Stimulated activated CD4-positive, alpha-beta T cell treated with anti-CD3 and anti-CD28 coated beads, Interleukin-1b, Interleukin-23, amount 100 ng/mL, for 24 hours (primary cell): ENCODE measurements at places on chromosomes 13 and 19.

- no peak for DNase-seq
Measured at GRCh38 chr19:43564800-43565199, 10.5 kb downstream of the XRCC1 start.

DNA sequence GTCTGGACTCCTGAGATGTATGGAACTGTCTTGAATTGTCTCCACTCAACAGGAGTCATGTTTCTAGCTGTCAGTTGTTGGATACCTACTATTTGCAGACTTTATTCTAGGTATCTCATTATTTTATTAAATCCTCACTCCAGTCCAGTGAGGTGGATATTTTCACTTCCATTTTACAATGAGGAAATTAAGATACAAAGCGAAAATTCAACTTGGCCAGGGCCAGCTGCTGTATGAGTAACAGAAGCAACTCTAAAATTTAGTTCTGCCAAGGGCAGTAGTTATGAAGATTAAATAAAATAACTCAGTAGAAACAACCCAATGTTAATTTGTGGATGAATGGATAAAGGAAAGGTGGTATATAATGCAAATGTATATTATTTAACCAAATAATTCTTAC, 12.6 kb upstream of the NDFIP2 start:
- no peak for DNase-seq

DNA sequence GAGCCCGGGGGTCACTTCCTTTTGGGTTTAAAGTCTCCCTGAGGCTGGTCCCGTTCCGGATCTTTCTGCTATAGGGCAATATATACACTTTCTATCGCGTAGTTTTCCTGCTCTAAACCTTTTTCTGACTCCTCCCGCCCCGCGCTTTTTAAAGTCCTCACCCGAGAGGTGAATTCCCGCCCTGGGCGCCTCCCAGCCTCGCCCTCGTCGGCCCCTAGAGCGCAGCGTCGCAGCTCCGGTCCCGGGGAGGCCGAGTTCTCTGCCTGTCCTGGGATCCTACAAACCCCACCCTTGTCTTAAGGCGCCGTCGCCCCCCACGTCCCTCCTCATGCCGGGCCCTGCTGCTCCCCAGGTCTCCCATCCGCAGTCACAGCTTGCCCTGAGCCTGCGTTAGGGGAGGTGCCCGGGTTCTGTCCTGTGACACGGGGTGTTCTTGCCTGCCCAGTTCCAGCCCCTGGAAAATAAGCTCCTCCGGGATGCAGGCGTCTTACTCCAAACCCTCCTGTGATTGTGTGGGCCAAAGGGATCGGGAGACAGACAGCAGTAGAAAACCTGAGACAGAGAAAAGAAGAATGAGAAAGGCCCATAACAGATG, 491 bp downstream of the ZNF525 start:
- peak; percentile 1 for DNase-seq

DNA sequence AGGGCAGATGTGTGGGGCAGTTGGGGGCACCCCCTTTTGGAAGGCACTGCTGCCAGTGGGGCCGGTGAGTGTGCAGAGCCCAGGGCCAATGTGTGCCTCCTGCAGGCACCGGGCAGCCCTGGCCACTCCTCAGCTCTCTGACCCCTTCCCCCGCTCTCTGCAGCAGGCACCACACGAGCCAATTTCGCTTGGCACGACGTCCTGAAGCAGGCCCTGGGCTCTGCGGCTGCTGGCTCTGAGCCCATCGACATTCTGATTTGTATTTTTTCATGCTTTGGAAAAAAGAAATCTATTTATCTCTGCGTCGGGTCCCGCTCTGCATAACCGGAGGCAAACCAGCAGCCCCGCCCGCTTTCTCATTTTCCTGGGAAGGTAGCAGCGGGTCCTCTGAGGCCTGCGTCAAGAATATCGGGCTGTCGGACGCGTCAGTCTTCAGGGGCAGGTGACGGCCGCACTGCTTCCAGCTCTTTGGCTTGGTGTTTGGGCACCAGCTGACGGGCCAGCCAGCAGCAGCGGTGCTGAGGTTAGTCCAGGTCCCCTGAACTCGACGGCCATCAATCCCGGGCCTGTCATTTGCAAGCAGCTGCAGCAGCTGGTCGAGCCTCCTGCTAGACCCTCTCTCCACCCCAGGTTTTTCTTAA, 134.3 kb downstream of the KDM4B start:
- DNase-seq: no peak

GRCh38 chr19:6484831-6485230, 3.2 kb upstream of the DENND1C start:
- DNase-seq: no peak

DNA sequence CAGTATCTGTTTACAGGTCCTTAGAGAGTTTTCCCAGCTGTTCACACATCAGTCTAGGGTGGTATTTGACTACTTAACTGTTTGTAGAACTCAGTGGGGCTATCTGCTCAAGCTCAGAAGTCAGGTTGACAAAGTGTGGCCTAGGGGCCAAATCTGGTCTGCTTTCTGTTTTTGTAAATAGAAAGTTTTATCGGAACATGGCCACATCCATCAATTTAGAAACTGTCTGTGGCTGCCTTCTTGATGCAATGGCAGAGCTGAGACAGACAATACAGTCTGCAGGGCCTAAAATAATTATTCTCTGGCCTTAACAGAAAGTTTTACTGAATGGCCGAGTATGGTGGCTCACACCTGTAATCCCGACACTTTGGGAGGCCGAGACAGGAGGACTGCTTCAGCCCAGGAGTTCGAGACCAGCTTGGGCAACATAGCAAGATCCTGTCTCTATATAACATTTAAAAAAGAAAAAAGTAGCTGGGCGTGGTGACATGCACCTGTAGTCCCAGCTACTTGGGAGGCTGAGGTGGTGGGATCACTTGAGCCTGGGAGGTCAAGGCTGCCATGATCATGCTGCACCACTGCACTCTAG, 2.4 kb downstream of the SMG9 start:
- no peak for DNase-seq

DNA sequence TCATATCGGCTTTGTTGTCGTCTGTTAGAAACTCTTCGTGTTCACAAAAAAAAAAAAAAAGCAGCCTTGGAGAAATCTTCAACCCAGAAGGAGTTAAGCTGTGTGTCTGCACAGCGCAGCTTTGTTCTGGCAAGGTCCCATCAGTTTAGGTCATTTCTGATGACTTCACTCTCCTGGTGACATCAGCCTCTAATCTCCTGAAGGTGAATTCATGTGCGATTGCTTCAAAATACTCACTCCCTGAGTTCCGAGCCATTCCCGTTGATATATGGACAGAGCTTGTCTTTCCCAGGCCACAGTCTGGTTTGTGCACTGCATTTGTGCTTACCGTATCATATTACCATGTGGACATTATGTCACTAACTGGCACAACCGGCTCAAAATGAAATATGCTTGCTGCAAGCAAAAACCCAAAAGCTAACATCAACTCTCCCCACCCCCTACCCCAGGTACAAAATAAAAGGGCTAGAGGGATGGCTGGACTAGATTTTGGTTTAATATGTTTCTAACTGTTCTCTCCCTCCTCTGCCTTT, 342.4 kb downstream of the KCNRG start:
- DNase-seq: no peak

- peak; percentile 1 for DNase-seq
Measured at GRCh38 chr13:36345438-36346221, 564 bp downstream of the SPART start.

DNA sequence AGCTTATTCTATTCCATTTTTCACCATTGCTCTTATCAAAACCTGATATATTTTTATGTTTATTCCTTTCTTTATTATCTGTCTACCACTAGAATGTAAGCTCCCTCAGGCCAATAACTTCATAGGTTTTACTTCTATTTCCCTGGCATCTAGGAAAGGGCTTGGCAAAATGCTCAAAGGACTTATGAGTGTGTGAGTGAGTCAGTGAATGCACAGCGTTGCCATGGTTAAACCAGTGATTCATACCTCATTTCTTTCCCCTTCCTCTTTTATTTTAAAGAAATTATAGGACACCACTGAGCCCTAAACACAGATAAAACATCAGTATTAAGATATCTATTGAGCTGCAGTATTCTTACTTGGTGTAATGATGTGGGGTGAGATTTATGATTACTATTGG, 162.1 kb downstream of the GPC6 start:
- no peak for DNase-seq

DNA sequence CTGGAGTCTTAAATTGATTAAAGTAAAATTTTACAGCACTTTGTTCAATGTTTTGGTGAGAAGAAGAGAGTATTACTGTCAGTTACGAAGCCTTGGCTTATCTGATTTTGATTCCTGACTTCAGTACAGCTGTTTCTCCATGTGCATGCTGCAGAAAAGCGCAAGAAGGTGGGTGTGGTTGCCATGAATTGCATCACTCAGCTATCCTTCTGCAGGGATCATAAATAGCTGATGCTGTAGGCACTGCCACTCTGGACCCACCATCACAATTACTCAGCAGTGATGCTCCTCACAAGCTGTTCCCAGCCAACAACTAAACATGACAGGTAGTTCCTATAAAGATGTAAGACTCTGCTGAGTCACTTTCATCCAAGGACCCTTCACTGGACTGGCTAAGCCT, 321.2 kb downstream of the IRS2 start:
- no peak for DNase-seq

DNA sequence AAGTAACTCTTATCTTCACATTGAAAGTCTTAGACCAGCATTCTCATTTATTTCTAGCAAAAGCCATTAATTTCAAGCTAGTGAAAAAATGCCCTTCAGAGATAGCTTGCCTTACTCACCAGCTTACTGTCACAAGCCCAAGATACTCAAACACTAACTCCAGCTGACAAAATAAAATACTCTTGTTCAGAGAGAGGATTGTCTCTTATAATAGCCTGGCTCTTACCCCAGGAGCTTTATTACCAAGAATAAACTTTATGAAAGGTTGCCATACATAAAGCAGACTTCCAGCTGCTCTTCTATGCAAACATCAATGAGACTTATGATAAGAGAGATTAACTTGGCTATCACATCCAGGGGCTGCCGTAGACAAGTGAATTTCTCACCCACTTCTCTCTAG, 53.6 kb downstream of the XPO4 start:
- DNase-seq: no peak

DNA sequence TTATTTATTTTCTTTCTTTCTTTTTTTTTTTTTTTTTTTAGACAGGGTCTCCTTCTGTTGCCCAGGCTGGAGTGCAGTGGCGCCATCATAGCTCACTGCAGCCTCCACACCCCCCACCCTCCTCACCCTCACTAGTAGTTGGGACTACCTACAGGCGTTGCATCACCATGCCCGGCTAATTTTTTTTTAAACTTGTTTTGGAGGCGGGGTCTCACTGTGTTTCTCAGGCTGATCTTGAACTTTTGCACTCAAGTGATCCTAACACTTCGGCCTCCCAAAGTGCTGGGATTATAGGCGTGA, 33.6 kb downstream of the GJA3 start:
- DNase-seq: no peak

DNA sequence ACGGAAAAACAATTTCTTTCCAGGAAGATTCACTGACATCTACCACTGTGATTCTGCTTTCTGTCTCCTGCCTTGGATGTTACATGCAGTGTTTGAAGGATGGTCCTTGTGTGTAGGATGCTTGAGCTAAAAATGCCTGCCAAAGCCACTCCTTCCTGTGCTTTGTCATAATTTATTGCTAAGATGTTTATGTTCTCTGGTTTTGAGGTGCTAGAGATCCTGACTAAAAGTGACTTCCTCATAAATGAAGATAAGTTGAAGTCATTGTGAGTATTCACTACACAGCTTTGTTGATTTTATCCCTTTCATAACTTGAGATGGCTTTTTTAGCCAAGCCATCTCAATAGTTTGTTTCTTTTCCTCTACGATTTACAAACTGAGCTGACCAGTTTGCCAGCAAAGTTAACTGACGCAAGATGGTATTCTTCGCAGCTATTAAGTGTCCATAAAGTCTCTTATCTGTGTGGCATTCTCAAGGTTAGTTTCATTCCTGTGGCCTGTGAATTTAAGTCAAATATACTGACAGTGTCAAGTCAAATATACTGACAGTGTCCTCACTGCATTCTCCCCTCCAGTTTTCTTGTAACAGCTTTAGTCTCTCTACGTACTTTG, 15.7 kb upstream of the FBXL3 start:
- no peak for DNase-seq

- no peak for DNase-seq
Measured at GRCh38 chr13:59746291-59746962, 417.3 kb downstream of the DIAPH3 start.
